ENCODE measurements at places on chromosomes 4 and X.

- no peak for DNase-seq
These were observed 137.8 kb downstream of the RAPGEF2 start for GRCh38 chr4:159240687-159241086.

- DNase-seq, result no peak
These were observed 163.9 kb upstream of the GEMIN8 start for GRCh38 chrX:14193547-14193946.

GRCh38 chr4:109574443-109574850 is 14.4 kb downstream of the MCUB start:
- no peak for DNase-seq

GRCh38 chr4:25702848-25703247 is 47.2 kb downstream of the SLC34A2 start:
- DNase-seq, result no peak

DNA sequence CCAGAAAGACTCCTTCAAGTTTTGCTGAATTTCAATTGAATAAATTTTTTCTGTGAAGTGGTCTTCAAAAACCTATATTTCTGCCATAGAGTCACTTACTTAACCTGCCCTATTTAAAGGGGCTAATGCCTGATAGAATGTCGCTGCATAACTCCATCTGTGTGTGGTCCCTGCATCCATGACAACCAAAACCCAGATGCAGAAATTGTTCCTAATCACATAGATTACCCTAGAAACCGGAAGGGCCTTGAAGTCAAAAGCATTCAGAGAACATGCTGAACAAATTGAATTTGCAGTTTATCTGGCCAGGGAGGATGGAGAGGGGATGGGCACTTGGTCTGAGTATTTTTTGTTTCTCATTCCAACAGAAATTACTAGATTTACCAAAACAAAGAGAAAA is 1.5 kb upstream of the PARM1 start:
- DNase-seq, result no peak

- no peak for DNase-seq
These were observed 78.7 kb upstream of the DCLK2 start for GRCh38 chr4:149999485-150000074.

GRCh38 chr4:152486429-152487389 is 49.2 kb downstream of the FBXW7 start:
- DNase-seq, result no peak

All from vagina (tissue), 2 donors.